ENCODE measurements at places on chromosomes 4 and X. TPM values are rescaled to one million over a fixed set of nuclear protein-coding genes. Genes with fewer than 3 reads are reported as not detected.

The POLN gene
- 3.8 TPM for total RNA-seq

- H3K27me3 ChIP-seq: peaks cover 7% of the 10 kb centered on the region
- DNase-seq: no peak
- H3K4me1 ChIP-seq: no peaks in the 10 kb centered on the region
- no peak overlapping the region for H3K4me3 ChIP-seq
- H3K27ac ChIP-seq: no peak overlapping the region
Observed at GRCh38 chr4:127748957-127749356, 18.8 kb downstream of the SLC25A31 start.

- no peaks in the 10 kb centered on the region for H3K4me1 ChIP-seq
- H3K4me3 ChIP-seq: no peak overlapping the region
- H3K27me3 ChIP-seq: no peaks in the 10 kb centered on the region
- H3K27ac ChIP-seq: no peak overlapping the region
Observed at GRCh38 chr4:182671749-182672148, 245.4 kb downstream of the DCTD start.

DNA sequence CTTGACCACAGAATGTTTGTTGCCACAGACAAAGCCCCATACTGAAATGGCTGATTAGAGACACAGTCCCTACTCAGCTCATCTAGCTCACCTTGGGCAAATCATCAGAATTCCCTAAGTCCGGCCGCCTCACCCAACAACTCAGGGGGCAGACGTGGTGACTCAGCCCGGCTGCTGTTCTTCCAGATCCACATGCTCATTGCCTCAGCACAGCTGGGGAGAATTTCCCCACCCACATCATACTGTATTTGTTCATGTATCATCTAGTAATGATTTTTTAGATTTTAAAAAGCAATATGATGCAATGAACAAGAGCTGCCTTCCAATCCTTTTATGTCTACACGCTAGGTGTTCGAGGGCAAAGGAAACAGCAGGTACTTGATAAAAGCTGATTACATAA is 333.8 kb upstream of the TENM3 start:
- H3K27me3 ChIP-seq: no peaks in the 10 kb centered on the region
- peaks cover 17% of the 10 kb centered on the region for H3K36me3 ChIP-seq
- no peak overlapping the region for H3K27ac ChIP-seq
- DNase-seq: no peak

GRCh38 chr4:183968931-183969330 is 63.8 kb downstream of the STOX2 start:
- H3K4me3 ChIP-seq: no peak overlapping the region
- DNase-seq: no peak
- H3K4me1 ChIP-seq: no peaks in the 10 kb centered on the region
- no peak overlapping the region for H3K27ac ChIP-seq

GRCh38 chr4:176529574-176529973 is 209.8 kb downstream of the SPCS3 start:
- H3K4me3 ChIP-seq: no peak overlapping the region
- H3K4me1 ChIP-seq: no peaks in the 10 kb centered on the region
- no peak for DNase-seq
- H3K27me3 ChIP-seq: no peaks in the 10 kb centered on the region

The MAML3 gene
- total RNA-seq: 0.40 TPM

The TMEM31 gene
- not detected for total RNA-seq
